Progenitor cell of endocrine pancreas (in vitro differentiated cells): ENCODE measurements at places on chromosomes 3 and 15. TPM values are rescaled to one million over a fixed set of nuclear protein-coding genes. Genes with fewer than 3 reads are reported as not detected.

Gene CFAP91
- total RNA-seq = 63.0 and 75.0 TPM in 2 replicates

Gene GOLGA8J
- total RNA-seq = not detected in 2 replicates

- peak; percentile 41 for DNase-seq
Measured at GRCh38 chr15:94844538-94845389, 613.4 kb downstream of the MCTP2 start.

Gene ARPC4
- 129 and 135 TPM in 2 replicates for total RNA-seq

GRCh38 chr3:173501931-173502489 is 104.5 kb downstream of the NLGN1 start:
- no peak for DNase-seq

DNA sequence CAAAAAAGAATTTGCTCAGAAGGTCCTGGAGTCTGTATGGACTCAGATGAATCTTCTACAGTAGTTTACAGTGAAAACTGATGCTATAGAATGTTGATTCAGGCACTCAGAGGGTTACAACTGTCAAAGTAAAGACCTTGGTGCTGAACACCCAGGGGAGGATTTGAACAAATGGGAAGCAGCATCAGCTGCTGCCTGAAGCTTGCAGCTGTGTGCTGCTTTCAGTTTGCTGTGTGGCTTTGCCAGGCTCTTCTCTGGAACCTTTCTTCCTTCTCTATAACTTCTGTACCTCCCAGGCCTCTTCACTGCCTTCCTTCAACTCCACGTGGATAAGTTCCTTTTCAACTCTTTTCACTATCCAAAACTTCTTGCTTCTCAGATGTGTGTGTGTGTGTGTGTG is 214.2 kb downstream of the GRM7 start:
- DNase-seq = no peak

GRCh38 chr3:94063496-94064119 is 747 bp downstream of the NSUN3 start:
- no peak for DNase-seq

Gene RLBP1
- not detected in 2 replicates for total RNA-seq

- DNase-seq = no peak
Measured at GRCh38 chr3:50237133-50237651, 1.2 kb downstream of the GNAI2 start.

GRCh38 chr3:186220911-186221645 is 112.2 kb upstream of the ETV5 start:
- DNase-seq = no peak

GRCh38 chr3:147130461-147130860 is 275.9 kb downstream of the ZIC4 start:
- DNase-seq = no peak
